ENCODE measurements at places on chromosomes 13 and 19.

DNA sequence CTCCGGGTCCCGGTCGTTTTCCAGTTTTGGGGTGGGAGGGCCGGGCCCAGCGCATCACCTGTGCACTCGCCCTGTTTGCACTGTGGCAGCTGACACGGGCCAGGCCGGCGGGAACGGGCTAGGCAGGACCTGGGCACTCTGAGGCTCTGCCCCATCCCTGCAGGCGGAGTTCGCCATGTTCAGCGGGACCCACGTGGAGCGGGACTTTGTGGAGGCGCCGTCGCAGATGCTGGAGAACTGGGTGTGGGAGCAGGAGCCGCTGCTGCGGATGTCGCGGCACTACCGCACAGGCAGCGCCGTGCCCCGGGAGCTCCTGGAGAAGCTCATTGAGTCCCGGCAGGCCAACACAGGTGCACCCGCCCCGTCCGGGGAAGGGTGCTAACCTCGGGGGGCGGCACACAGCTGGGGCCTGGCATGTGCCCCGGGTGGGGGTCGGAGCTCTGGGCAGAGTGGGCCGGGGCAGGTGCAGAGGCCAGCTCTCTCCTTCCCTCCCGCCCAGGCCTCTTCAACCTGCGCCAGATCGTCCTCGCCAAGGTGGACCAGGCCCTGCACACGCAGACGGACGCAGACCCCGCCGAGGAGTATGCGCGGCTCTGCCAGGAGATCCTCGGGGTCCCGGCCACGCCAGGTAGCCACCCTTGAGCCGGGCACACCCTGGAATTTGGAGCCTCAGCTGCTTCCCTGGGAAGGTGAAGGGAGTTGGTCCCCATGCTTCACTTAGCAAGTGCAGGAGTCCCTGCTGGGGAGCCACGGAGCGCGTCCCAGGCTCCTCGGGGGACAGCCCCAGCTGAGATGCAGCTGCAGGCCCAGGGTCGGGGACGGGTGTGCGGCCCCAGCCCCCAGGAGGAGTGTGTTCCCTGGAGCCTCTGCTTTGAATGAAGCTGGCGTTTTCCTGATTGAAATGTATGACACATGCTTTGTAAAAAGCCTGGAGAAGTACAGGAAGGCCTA, 9.3 kb upstream of the ZNF554 start:
- no peak for DNase-seq

DNA sequence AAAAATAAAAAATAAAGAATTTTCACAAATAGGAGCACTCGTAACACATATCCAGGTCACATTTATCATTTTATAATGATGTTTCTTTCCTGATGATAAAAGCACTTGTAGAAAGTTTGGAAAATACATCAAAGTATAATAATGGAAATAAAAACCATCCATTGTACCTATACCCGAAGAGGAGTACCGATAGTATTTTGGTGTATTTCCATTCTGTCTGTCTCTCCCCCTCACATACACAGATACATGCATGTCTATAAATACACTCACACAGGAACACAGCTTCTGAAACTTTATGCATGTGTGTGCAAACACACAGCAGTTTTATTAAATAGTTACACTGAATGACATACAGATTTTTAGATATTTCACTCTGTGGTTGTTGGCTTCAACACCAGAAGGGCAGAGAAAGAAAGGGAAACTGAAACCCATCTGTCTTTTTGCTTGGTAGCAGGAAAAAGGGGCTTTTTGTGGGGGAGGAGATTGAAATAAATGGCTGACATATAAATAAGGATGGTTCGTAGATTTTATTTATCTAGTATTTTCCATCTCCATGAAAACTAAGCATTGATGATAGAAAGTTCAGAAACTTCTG, 114.8 kb downstream of the LRCH1 start:
- no peak for DNase-seq

GRCh38 chr19:57212109-57212508, 18.7 kb upstream of the AURKC start:
- DNase-seq = no peak

DNA sequence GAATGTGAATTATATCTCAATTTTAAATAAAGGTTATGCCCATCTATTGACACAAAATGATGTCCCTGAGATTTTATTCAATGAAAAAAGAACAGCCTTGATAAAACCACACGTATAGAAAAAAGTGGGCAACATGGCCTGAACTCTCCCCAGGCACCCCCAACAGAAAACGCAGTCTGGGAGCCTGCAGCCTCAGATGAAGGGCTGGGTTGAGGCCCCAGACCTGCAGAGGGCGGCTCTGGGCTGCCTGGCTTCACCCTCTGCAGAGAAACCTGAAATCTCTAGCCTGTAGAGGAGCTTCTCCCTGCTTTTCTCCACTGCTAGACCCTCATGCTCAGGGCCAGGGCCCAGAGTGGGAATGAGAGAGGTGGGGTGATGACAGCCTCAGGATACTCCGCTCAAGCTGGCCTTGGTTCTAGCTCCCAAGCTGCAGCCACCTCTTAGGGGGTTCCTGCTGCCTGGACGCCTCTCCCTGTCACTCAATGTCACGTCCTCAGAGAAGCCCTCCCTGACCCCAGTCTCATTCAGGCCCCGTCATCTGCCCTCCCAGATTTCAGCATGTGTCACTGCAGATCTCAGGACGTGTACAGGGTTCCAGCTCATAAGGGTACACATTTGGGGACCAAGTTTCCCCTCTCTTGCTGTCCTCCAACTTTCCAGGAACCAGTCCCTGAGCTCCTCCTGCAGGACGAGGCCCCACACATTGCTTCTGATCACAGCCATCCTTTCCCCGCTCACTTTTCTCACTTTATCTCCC, 1.8 kb downstream of the MBD3 start:
- peak; percentile 58 for DNase-seq

DNA sequence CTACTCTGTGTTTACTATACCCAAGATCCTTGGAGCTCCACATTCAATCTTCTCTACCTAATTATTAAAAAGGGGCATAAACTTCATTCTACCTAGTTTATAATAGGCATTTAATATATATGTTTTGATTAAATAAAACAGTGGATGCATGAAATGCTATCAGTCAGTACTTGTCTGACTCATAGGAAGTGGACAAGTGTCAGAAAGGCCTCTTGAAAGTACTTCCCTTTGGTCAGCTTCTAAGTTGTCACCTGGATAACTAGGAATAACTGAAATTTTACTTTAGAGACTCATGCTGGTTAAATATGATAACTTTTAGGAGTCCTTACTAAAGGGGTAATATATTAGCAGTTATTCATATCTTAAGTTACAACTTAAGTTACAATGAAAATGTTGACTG, 329.8 kb downstream of the KLF5 start:
- no peak for DNase-seq

- peak; percentile 89 for DNase-seq
These were observed 42.5 kb downstream of the IRS2 start for GRCh38 chr13:109743706-109744453.

GRCh38 chr13:34214686-34215085, 396.7 kb downstream of the RFC3 start:
- no peak for DNase-seq

- DNase-seq = peak; percentile 100
These were observed at the start of gene ICAM3 for GRCh38 chr19:10339380-10339960. Gene ICAM3, minus strand, starts transcription at chr19:10339624. Its CDS starts 10 bp downstream, at chr19:10339614.

GRCh38 chr13:46131705-46132104, 26.9 kb upstream of the CPB2 start:
- no peak for DNase-seq

GRCh38 chr13:51819544-51819943, 15.6 kb upstream of the DHRS12 start:
- DNase-seq = no peak

DNA sequence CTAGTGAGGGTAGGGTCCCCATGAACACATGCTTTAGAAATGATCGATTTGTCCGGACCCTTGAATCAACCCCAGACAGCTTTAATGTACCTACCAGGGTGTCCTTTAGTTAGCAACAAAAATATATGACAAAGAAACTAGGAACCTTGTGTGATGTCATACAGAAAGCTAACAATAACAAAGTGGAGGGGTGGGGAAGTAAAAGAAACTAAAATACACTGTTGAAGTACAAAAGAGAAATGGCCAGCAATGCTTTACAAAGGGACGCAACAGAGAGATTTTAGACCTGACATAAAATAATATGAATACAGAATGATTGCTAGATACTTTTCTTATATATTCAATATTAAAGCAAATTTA, 40.0 kb downstream of the DZIP1 start:
- DNase-seq = no peak

DNA sequence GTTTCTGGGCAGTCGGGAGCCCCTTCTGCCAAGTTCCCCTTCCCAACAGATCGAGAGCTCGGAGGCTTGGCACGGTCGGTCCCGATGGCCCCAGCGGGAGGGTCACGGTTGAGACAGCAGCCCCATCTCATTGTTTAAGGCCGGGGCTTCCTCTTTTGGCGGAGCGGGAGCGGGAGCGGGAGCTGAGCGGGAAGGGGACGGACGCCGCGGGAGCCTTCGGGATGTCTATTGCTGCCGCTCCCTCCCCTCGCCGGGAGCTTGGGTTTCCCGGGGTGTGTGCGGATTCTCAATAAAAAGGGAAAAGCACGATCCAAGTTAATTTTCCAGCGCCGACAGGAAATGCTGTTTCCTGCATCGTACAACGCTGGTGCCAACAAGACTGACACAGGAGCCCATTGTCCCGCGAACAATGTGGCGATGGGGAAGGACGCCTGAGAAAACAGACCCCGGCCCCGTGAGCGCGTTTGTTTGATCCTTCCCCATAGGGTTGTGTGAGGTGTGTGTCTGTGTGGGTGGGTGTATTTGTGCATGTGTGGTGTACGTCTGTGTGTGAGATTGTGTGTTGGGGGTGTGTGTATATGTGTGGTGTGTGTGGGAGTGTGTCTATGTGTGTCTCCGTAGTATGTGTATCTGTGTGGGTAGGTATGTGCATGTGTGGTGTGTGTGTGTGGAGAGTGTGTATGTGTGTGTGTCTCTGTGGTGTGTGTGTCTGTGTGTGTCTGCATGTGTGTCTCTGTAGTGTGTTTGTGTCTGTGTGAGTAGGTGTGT, 36.3 kb upstream of the FLT1 start:
- DNase-seq = peak; percentile 84

DNA sequence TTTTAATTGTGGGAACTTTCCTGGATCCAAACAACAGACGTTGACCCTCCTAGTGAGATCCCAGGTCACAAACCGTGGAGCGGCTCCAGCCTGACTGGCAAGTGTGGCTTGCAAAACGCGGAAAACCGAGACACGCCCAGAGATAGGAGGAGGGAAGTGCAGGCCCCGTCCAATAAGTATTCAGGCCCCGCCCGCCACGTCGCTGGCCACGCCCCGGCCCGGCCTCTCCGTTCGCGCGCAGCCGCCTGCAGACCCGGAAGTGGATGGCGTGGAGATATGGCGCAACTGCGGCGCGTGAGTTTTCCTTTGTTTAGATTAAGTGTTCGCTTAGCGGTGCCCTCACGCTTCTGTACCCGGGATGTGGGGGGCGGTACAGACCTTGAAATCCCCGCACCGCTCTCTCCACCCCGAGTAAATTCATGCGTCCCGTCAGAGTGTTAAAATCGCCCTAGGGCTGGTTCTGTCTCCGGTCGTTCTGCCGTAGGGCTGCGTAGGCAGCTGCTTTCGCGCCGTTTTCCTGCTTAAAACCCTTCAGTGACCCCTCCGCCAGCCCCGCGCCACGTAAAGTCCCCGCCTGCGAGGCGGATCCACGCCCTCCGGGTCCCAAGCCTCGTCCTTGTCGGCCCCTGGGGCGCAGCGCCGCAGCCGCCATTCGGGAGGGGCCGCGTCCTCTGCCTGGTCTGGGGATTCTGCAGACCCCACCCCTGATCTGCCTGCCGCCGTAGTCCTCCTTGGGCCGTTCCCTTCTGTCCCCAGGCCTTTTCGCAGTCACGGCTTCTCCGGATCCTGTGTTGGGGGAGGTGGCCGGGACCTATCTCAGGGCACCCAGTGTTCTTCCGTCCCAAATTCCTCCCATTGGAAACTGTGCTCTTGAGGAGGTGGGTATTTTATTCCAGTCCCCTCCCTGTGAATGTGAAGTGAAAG, at the start of gene ZNF766:
Gene ZNF766 (plus strand): TSS at position 250 of the 924 bp plus-strand sequence. CDS start 27 bp downstream, at position 277.
- DNase-seq = peak; percentile 97

DNA sequence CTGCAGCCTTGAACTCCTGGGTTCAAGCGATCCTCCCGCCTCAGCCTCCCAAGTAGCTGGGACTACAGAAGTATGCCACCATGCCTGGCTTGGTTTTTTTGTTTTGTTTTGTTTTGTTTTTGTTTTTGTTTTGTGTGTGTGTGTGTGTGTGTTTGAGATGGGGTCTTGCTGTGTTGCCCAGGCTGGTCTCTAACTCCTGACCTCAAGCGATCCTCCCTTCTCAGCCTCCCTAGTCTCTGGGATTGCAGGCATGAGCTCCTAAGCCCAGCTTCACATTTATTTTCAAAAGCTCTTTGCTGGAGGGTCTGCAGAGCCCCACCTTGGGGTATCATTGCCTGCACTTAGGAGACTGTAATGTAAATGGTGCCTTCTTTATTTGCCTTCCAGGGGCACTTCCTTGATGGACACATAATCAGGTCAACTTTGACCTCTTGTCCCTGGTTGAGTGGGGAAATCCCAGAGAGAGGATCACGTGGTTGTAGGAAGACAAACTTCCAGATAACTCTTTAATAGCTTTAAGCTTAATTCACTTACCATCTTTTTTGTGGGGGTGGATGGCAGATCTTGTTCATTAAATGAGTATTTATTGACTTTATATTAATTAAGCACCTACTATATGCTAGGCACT, 72.9 kb upstream of the NPAS1 start:
- DNase-seq = no peak

DNA sequence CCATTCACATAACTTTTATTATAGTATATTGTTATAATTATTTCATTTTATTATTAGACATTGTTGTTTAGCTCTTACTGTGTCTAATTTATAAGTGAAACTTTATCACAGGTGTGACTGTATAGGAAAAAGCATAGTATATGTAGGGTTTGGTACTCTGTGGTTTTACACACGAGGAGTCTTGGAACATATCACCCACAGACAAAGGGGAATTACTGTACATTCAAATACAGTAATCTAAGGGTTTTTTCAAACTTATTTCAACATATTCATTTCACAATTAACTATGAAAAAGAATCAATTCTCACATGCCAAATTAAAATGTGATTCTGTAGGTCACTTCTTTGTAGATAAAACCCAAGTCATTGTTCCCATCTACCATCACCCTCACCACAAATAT, 46.0 kb downstream of the RBM26 start:
- no peak for DNase-seq

DNA sequence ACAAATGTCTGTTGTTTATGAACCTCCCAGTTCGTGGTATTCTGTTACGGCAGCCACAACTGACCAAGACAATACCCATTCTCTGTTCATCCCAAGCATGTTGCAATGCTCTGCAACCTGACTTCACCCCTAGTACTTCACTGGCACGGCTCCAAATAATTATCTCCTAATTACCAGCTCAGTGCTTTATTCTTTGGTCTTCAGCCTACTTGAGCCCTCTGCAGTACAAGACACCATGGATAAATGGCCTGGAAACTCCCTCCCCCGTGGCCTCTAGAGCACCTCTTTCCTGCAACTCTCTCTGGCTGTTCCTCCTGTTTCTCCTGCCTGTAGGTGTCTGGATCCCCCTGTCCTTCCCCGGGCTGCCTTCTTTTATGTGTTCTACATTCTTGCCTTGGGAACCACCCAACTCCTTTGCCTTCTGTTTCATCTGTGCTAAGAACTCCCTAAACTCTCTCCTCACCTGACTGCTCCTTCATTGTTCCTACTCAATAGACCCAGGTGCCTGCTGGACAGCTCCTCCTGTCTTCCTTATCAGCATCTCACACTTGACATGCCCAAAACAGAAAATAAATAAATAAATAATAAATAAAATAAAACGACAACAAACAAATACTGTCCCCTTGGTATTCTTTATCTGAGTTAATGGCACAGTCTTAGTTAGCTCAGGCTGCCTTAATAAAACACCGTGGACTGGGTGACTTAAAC, 200.4 kb upstream of the IPO5 start:
- DNase-seq = no peak

Data from NB4 (cell line).